ENCODE measurements at places on chromosomes 1 and 21. TPM values are rescaled to one million over a fixed set of nuclear protein-coding genes. Genes with fewer than 3 reads are reported as not detected.

Gene LCE1D
- total RNA-seq: not detected

Gene BSND
- total RNA-seq: not detected

Gene OLIG2
- total RNA-seq: 5.4 TPM

Gene SLAMF6
- total RNA-seq: not detected

Gene EPS8L3
- total RNA-seq: not detected

Gene ACTL8
- total RNA-seq: not detected

Gene PDPN
- total RNA-seq: 47.4 TPM

Gene S100A3
- total RNA-seq: not detected

Gene IL19
- total RNA-seq: not detected

Gene TMEM200B
- total RNA-seq: 3.8 TPM

DNA sequence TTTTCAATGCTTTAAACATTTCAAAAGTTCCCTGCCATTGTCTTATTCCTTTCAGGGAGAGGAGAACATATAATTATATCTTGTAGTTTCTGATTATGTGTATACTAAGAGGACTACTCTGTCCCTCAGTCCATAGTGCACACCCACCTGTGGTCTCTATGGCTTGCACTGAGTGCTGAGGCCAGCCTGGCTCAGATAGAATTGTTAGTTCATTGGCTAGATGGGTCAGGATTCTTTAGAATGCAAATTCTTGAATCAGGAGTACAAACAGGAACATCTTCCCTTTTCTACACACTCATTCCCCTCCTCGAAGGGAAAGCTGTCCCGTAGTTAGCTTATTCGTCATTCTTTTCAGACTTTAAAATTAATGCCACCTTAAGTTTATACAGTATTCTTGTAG lies 8.2 kb downstream of the BACH1 start:
- peaks cover 33% of the 10 kb centered on the region for H3K4me1 ChIP-seq
- H3K27ac ChIP-seq: no peak overlapping the region
- no peak for DNase-seq
- peaks cover 15% of the 10 kb centered on the region for H3K36me3 ChIP-seq
- H3K4me3 ChIP-seq: no peak overlapping the region

DNA sequence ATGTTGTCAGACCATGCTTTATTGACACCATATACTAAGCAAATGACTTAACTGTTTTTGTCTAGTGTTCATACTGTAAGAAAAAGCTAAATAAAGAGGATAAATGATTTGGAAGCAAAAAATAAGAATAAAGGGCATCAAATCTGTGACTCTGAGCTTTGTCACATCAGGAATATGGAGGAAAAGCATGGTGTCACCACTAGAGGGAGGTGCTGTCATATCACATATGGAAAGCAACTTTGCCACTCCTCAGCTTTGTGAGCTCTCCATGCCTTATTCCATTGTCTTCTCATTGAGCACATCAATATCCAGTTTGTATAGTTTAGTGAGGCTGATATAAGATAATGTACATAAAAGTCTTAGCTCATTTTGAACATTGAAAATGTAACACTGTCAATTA lies 20.8 kb upstream of the GBP1 start:
- no peak overlapping the region for H3K27ac ChIP-seq
- no peaks in the 10 kb centered on the region for H3K36me3 ChIP-seq
- no peak for DNase-seq
- H3K4me1 ChIP-seq: no peaks in the 10 kb centered on the region
- H3K27me3 ChIP-seq: no peaks in the 10 kb centered on the region

GRCh38 chr1:14567056-14567455 lies 31.4 kb upstream of the KAZN start:
- H3K4me1 ChIP-seq: no peaks in the 10 kb centered on the region
- no peak overlapping the region for H3K4me3 ChIP-seq
- H3K36me3 ChIP-seq: peaks cover 4% of the 10 kb centered on the region
- no peaks in the 10 kb centered on the region for H3K27me3 ChIP-seq

DNA sequence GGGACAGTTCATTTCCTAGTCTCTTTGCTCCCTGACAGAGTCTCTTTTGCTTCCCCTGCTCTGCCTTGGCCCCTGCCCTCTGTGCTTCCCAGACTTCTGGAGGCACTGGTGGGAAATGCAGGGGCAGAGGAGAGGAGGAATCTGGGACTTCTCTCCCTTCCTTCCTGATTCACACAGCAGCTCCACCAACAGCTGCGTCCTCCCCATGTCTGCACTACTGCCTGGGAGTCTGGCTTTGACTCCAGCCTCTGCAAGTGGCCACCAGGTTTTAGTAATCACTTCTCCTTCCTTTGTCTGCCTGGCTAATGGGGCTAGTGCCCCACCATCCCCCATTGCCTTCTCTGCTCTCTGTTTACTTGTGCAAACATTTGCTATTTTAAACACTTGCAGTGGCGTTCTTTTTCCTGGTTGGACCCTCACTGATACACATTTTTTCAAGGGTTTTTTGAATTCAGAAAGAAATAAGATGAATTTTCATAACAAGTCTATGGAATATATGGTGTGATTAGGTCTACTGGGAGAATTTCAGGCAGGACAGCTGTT lies 21.9 kb downstream of the FASLG start:
- no peak for DNase-seq
- H3K27me3 ChIP-seq: no peaks in the 10 kb centered on the region
- no peaks in the 10 kb centered on the region for H3K36me3 ChIP-seq
- no peak overlapping the region for H3K27ac ChIP-seq

GRCh38 chr21:16196001-16196400 lies 466.2 kb downstream of the USP25 start:
- no peak for DNase-seq
- H3K27me3 ChIP-seq: no peaks in the 10 kb centered on the region
- H3K27ac ChIP-seq: peak overlapping the region; percentile 92
- peak overlapping the region; percentile 90 for H3K4me3 ChIP-seq

- peaks cover 8% of the 10 kb centered on the region for H3K4me1 ChIP-seq
- no peak overlapping the region for H3K4me3 ChIP-seq
- H3K27me3 ChIP-seq: no peaks in the 10 kb centered on the region
- peaks cover 2% of the 10 kb centered on the region for H3K36me3 ChIP-seq
- DNase-seq: no peak
Observed at GRCh38 chr1:117782056-117782455, 147.4 kb downstream of the GDAP2 start.

DNA sequence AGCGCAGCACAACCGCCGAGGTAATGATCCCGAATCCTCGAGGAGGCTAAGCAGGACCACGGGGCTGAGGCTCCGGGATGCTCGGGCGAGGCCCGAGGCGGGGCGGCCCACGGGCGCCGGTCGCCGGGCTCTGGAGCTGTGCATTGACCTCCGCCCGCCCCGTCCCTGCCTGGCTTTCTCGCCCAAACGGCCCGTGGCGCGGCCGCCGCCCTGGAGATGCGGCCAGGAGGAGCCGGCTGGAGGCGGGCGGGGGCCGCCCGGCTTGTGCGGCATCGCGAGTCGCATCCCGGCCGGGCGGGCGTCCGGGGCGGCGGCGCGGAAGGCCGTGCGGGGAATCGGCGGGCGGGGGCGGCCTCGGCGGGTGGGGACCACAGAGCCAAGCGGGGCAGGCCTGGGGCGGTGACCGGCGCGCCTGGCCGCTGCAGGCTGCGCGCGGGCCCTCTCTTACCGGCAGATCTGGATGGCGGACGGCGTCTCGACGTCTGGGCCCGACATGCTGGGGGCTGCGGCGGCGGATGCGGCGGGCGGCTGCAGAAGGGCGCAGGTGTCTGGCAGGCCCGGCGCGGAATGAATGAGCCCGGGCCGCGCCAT lies 663 bp downstream of the ACOT7 start:
- DNase-seq: peak; percentile 26
- H3K36me3 ChIP-seq: peaks cover 4% of the 10 kb centered on the region
- H3K27me3 ChIP-seq: no peaks in the 10 kb centered on the region

- H3K27ac ChIP-seq: peak overlapping the region; percentile 16
- peak overlapping the region; percentile 83 for H3K4me3 ChIP-seq
- H3K27me3 ChIP-seq: peaks cover 26% of the 10 kb centered on the region
- H3K4me1 ChIP-seq: peaks cover 39% of the 10 kb centered on the region
- DNase-seq: no peak
Observed at GRCh38 chr1:1775327-1776226, 2.7 kb downstream of the NADK start.

DNA sequence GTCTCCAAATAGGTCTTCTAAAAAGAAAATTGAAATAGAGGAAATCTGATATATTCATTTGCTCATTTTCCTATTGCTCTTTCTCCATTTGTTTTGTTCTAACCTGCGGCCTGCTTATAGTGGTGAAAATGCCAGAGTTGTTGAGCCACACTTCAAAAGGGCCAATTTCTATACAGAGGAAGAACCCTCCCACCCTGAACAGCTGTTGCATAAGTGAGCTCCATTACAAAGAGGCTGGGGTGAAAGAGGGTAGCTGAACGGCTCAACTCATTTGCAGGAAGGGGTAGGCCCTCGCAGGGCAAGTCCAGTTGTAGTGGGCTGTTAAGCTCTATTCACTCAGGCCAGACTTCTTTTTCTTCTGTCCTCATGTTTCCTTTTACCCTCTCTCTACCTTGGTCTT lies 8.8 kb downstream of the ADCY10 start:
- no peaks in the 10 kb centered on the region for H3K27me3 ChIP-seq
- H3K4me3 ChIP-seq: peak overlapping the region; percentile 7
- H3K4me1 ChIP-seq: peaks cover 24% of the 10 kb centered on the region
- H3K27ac ChIP-seq: peak overlapping the region; percentile 43

- H3K4me3 ChIP-seq: no peak overlapping the region
- H3K27ac ChIP-seq: no peak overlapping the region
- H3K4me1 ChIP-seq: no peaks in the 10 kb centered on the region
- DNase-seq: no peak
Observed at GRCh38 chr1:23460519-23460918, 23.5 kb downstream of the ASAP3 start.

GRCh38 chr1:67831850-67832513 lies 1.3 kb downstream of the GNG12 start:
- H3K4me3 ChIP-seq: peak overlapping the region; percentile 99
- peak; percentile 38 for DNase-seq
- H3K27ac ChIP-seq: peak overlapping the region; percentile 99
- H3K27me3 ChIP-seq: peaks cover 37% of the 10 kb centered on the region
- no peaks in the 10 kb centered on the region for H3K36me3 ChIP-seq

DNA sequence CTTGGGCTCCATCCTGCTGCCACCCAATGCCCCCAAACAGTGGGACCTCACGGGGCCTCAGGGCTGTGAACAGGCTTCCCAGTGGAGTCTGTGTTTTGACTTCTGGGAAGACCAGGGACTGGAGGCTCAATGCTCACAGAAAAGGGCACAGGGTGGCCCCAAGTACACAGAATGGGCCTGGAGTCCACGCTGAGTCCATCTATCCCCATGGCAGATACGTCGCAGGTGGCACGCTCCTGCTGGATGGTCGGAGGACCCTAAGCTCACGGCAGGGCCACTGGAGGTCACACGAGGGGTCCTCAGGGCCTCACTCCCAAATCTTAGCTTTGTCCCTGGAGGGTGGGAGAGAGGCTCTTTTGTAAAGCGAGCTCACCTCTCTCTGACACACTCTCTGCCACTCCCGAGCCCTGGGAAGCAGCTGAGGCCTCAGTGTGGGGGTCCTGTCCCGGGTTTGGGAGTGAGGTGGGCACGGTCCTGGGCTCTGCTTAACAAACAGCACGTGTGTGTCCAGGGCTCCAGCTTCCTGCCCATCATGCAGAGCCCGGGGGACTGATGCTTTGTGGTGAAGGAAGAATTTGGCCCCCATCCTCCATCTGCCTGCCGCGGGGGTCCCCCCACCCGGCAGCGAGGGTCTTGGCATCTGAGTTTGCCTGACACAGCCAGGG lies 27.2 kb upstream of the TTC34 start:
- peaks cover 3% of the 10 kb centered on the region for H3K36me3 ChIP-seq
- DNase-seq: no peak
- H3K4me1 ChIP-seq: no peaks in the 10 kb centered on the region
- H3K27ac ChIP-seq: no peak overlapping the region
- no peak overlapping the region for H3K4me3 ChIP-seq

GRCh38 chr1:212814537-212815334 lies 23.0 kb downstream of the TATDN3 start:
- no peak overlapping the region for H3K27ac ChIP-seq
- no peaks in the 10 kb centered on the region for H3K36me3 ChIP-seq
- DNase-seq: peak; percentile 22
- no peaks in the 10 kb centered on the region for H3K27me3 ChIP-seq

DNA sequence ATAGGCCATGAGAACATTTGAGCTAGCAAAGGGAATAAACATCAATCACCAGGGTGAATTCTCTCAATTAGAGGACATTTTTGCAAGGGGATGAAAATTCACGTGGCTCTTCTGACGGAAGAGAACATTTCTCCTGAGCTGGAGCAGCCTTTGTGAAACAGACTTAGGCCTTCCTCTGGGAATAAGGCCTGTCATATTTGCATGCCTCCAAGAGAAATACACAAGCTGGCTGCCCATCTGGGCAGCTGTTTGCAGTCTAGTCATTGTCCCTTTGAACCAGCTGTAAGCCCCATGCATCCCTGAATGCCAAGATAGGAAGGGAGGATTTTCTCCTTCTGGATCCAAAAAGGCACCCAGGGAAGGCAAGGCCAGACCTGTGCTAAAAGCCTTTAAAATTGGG lies 5.5 kb downstream of the LEMD1 start:
- H3K36me3 ChIP-seq: no peaks in the 10 kb centered on the region
- no peak overlapping the region for H3K27ac ChIP-seq
- H3K4me1 ChIP-seq: peaks cover 3% of the 10 kb centered on the region
- H3K4me3 ChIP-seq: no peak overlapping the region
- no peak for DNase-seq

- no peaks in the 10 kb centered on the region for H3K36me3 ChIP-seq
- no peak overlapping the region for H3K4me3 ChIP-seq
- no peak overlapping the region for H3K27ac ChIP-seq
- H3K4me1 ChIP-seq: no peaks in the 10 kb centered on the region
- no peak for DNase-seq
- no peaks in the 10 kb centered on the region for H3K27me3 ChIP-seq
Observed at GRCh38 chr1:51636764-51637522, 20.1 kb downstream of the OSBPL9 start.

- no peak for DNase-seq
- H3K4me1 ChIP-seq: no peaks in the 10 kb centered on the region
- H3K27ac ChIP-seq: no peak overlapping the region
- H3K27me3 ChIP-seq: no peaks in the 10 kb centered on the region
Observed at GRCh38 chr1:71167505-71167904, 86.7 kb upstream of the ZRANB2 start.

GRCh38 chr1:41013796-41014195 lies 7.7 kb downstream of the SLFNL1 start:
- peaks cover 10% of the 10 kb centered on the region for H3K4me1 ChIP-seq
- H3K27ac ChIP-seq: no peak overlapping the region
- DNase-seq: no peak
- H3K4me3 ChIP-seq: no peak overlapping the region
- peaks cover 23% of the 10 kb centered on the region for H3K36me3 ChIP-seq
- H3K27me3 ChIP-seq: no peaks in the 10 kb centered on the region

- peaks cover 45% of the 10 kb centered on the region for H3K27me3 ChIP-seq
- H3K4me3 ChIP-seq: no peak overlapping the region
- H3K27ac ChIP-seq: no peak overlapping the region
Observed at GRCh38 chr1:10685808-10686403, 110.5 kb downstream of the CASZ1 start.
